Ovary (tissue), 10 donors: ENCODE measurements at places on chromosomes 5 and 9. TPM values are rescaled to one million over a fixed set of nuclear protein-coding genes. Genes with fewer than 3 reads are reported as not detected.

The SPINK7 gene
- not detected for total RNA-seq

DNA sequence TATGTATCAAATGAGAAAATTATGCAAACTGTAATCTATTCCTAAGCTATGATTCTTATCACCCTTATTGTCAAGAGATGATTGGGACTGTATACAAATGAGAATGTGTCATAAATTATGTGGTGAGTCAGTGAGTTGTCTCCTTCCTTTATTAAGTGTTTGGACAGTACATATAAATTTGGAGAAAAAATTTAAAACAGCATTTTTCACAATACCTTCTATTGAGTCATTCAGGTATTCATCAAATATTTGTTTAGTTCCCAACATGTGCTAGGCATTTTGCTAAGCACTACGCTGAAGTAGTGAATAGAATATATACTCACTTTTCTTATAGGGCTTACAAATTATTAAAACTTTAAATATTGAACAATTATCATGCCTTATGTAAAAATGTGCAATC, 36.3 kb upstream of the PTPRD start:
- DNase-seq = no peak

DNA sequence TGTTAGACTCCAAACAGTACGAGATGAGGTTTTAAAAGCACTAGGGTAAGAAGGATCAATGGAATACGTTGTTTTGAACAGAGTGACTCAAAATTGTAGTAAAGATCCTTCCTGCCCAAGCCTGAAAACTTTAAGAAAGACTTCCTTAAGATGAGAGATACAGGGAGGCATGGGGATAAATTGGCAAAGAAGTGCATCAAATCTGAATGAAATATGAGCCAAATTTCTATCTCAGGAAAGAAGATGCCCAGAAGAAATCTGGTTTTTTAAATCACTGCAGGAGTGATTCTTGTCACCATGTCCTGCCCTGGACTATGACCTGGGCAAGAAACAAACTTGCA, 14.9 kb downstream of the FCN2 start:
- no peak for DNase-seq

GRCh38 chr5:2523180-2523579, 228.3 kb downstream of the IRX2 start:
- no peak for DNase-seq

The FBXO4 gene
- 7.4 TPM for total RNA-seq

GRCh38 chr5:96088706-96089498, 127.3 kb upstream of the ELL2 start:
- DNase-seq = no peak

- DNase-seq = peak; percentile 78
Measured at GRCh38 chr5:136082390-136083193, 50.1 kb upstream of the SMAD5 start.

DNA sequence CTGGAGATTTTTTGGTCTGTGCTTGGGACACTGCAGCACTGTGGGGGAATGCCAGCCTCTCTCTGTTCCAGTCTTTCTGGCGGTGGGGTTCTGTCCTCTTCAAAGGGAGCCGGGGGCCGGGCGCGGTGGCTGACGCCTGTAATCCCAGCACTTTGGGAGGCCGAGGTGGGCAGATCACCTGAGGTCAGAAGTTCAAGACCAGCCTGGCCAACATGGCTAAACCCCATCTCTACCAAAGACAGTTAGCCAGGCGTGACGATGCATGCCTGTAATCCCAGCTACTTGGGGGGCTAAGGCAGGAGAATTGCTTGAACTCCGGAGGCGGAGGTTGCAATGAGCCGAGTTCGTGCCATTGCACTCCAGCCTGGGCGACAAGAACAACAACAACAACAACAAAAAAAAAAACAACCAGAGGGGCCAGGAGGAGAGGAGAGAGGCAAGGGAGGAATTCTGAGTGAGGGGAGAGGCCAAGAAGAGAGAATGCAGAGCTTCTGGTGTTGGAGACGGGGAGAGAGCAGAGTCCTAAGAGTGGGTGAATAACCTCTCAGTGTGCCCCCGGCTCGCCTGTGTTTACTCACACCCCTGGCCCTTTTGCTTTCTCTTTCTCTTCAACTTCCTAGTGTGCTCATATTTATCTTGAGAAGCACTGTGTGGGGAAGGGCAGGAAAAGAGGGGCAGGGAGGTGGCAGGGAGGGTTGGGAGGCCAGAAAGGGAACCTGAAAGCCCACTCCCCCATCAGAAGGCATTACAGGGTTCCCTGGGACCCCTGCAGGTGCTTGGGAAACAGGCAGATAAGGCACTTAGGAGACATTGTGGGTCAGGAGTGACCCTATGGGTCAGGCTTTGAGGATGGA, 3.2 kb upstream of the SET start:
- DNase-seq = no peak

The SPINK6 gene
- not detected for total RNA-seq

GRCh38 chr5:83472508-83473345, 1.2 kb downstream of the VCAN start:
- peak; percentile 38 for DNase-seq

The PCDHGB2 gene
- 10.1 TPM for total RNA-seq

DNA sequence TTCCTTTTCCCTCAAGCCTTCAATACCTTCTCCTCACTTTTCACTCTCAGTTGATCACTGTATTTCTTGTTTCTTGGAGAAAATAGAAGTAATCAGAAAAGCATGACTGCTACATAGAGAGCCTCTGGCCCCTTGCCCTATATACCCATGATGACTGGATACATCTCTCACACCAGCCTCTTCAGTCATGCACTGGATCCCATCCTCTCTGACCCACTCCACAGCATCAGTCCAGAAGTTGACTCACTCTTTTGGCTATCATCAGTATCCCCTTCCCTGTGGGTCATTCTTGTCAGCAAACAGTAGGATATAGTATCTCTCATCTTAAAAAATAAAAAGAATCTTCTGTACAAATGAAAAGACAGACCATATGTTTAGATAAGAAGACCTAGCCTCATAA, 32.9 kb downstream of the PTCD2 start:
- no peak for DNase-seq

The ITK gene
- total RNA-seq = 0.50 TPM

DNA sequence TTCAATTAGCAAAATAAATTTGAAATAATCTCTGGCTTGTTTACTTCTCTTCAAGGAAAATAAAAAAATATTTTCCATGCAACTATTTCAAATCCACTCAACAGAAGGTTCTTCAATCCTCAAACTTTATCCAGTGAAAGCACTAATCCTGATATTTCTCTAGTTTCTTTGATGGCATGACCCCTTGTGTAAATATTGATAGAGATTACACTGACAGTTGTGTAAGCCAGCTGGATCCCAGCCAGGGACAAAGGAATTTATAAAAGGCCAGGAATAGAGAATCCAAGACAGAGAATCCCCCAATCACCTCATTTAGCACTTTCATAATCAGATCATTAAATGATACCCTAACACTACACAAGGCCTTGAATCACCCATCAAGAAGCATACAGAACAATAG, 135.2 kb downstream of the GNA14 start:
- no peak for DNase-seq

The IL9 gene
- total RNA-seq = not detected

GRCh38 chr5:80268916-80269315, 13.1 kb upstream of the SERINC5 start:
- DNase-seq = no peak

The INSYN2B gene
- 0.68 TPM for total RNA-seq

The ARHGEF28 gene
- 39.7 TPM for total RNA-seq

The NUP214 gene
- 49.2 TPM for total RNA-seq

The PFN3 gene
- total RNA-seq = not detected

The TAF1L gene
- not detected for total RNA-seq

- DNase-seq = peak; percentile 55
Measured at GRCh38 chr5:10702040-10702629, 58.9 kb downstream of the DAP start.

GRCh38 chr5:96952974-96953730, 17.3 kb downstream of the LNPEP start:
- DNase-seq = no peak

The EIF4EBP3 gene
- 19.2 TPM for total RNA-seq

GRCh38 chr5:13378091-13378490, 566.4 kb downstream of the DNAH5 start:
- no peak for DNase-seq

The GDA gene
- 0.20 TPM for total RNA-seq

DNA sequence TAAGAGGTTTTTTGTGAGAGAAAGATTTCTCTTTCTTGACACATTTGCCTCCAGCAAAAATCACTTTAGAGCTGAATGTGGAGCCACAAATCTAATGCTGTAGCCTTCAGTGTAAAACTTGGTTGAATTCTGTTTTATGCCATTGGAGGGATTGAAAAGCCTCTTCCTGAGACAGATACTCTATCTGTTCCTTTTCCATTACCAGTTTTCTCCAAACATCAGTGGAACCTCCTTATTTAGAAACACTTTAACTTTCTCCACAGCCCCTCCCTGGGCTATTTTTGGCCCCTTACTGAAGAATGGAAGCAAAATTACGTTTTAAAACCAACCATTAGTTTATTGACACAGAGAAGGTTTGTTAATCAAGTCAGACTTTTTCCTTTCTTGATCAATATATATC, 155.3 kb downstream of the PJA2 start:
- no peak for DNase-seq

The LCN1 gene
- total RNA-seq = not detected

The ADGRD2 gene
- total RNA-seq = not detected

The PTGDS gene
- 23.1 TPM for total RNA-seq
